ENCODE measurements at places on chromosomes 11 and 22.

GRCh38 chr11:23311986-23312940 lies 452.0 kb upstream of the CCDC179 start:
- no peak overlapping the region for H3K27ac ChIP-seq
- H3K4me3 ChIP-seq = no peak overlapping the region

DNA sequence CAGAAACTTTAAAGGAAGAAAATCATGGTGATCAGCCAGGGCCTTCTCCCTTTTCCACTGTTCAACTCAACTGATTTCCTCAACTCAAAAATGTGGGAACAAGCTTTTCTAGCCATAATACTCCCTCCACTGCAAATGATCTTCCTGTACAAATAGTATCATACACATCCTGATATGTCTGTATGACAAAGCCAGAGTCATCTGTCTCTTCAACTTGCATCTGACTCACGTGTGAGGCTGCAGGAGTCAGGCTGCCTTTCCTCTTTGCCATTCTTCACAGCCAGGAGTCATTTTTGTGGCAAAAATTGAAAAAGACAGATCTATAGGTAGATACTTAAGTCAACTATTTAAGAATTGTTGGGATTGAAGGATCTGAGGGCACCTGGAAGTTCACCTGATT lies 13.3 kb downstream of the PATZ1 start:
- no peaks in the 10 kb centered on the region for H3K4me1 ChIP-seq
- no peaks in the 10 kb centered on the region for H3K36me3 ChIP-seq
- no peak for DNase-seq
- no peaks in the 10 kb centered on the region for H3K27me3 ChIP-seq

- H3K4me1 ChIP-seq = no peaks in the 10 kb centered on the region
- no peak for DNase-seq
- peaks cover 9% of the 10 kb centered on the region for H3K27me3 ChIP-seq
- no peaks in the 10 kb centered on the region for H3K36me3 ChIP-seq
- no peak overlapping the region for H3K27ac ChIP-seq
- H3K4me3 ChIP-seq = no peak overlapping the region
These were observed 22.4 kb downstream of the VWCE start for GRCh38 chr11:61272731-61273130.

DNA sequence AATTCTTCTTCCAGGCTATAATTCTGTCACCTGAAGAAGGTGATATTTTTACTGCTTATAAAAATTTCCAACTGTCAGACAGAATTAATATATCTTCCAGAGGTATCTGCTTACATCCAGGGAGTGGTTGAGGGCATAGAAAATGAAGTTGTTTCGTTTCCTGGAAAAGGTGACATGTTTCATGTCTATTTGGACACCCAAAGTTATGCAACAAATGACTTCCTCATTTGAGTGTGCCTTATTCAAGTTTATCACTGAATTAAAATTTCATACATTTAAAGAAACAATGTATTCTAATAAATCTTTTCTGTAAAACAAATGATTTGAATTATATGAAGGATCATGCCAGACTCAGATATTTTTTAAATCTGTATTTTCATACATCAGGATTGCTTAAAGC lies 8.5 kb upstream of the GRAMD1B start:
- no peak overlapping the region for H3K27ac ChIP-seq
- no peaks in the 10 kb centered on the region for H3K4me1 ChIP-seq

DNA sequence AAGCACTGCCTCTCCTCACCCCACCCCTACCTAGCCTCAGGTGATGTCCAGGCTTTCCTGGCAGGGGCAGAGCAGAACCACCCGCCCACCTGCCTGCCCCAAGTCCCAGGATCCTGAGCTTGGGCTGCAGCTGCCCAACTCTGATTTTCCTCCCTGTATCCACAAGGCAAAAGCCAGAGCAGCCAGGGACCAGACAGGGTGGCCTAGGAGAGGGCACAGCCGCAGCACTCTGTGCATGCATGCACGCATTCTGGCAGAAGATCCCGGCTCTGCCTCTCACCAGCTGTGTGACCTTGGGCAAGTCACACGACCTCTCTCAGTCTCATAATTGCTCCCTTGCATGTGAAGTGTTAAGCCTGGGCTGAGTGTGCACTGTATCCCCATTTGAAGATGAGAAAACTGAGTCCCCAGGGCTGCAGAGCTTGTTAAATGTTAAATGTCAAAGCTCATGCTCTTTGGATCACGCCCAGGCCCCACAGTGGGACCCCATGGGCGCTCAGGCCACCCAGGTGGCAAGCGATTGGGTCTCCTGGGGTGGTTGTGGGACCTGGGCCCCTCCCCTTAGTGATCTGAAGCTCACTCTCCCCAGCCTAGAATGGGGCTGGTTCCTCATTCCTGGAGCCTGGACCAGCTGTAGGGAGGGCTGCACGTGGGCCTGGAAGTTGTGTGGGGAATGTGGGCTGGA lies 2.8 kb upstream of the CARNS1 start:
- H3K27me3 ChIP-seq = peaks cover 6% of the 10 kb centered on the region
- peaks cover 19% of the 10 kb centered on the region for H3K4me1 ChIP-seq
- H3K27ac ChIP-seq = no peak overlapping the region
- no peak for DNase-seq
- H3K4me3 ChIP-seq = no peak overlapping the region
- no peaks in the 10 kb centered on the region for H3K36me3 ChIP-seq

DNA sequence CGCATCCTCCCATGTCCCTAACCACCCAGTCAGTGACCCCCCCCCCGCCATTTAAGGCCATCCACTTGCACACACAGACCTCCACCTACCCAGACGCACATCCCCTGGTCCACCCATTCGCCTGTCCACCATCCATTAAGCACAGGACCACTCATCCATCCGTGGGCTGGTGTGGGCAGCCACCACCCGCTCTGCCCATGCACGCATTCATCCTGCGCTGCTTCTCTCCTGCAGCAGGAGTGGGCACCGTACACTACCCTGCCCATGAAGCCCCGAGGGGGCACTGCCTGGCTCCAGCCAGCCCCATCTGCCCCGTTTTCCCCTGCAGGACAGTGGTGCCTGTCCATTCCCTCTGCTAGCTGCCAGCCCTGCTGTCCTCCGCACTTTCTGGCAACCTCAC lies 3.9 kb upstream of the SLC16A8 start:
- no peak overlapping the region for H3K4me3 ChIP-seq
- H3K4me1 ChIP-seq = no peaks in the 10 kb centered on the region
- no peak overlapping the region for H3K27ac ChIP-seq
- no peaks in the 10 kb centered on the region for H3K36me3 ChIP-seq

- no peak overlapping the region for H3K4me3 ChIP-seq
- no peaks in the 10 kb centered on the region for H3K36me3 ChIP-seq
- DNase-seq = no peak
These were observed 21.5 kb upstream of the PARVG start for GRCh38 chr22:44159221-44159620.

DNA sequence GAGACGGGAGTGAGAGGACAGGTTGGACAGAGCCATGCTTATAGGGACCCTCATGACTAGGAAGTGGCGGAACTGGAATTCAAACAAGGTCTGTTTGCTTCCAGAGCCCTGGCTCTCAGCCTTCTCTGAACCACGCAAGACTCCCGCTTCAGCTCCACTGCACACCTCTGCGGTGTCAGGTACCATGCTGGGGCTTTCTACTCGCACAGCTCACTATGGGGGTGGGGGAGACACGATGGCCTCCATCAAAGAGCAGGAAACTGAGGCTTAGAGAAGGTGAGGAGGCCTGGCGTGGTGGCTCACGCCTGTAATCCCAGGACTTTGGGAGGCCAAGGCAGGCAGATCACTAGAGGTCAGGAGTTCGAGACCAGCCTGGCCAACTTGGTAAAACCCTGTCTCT lies 14.2 kb downstream of the SUN2 start:
- no peaks in the 10 kb centered on the region for H3K27me3 ChIP-seq
- DNase-seq = no peak
- H3K36me3 ChIP-seq = peaks cover 34% of the 10 kb centered on the region
- H3K27ac ChIP-seq = no peak overlapping the region
- H3K4me3 ChIP-seq = no peak overlapping the region
- H3K4me1 ChIP-seq = no peaks in the 10 kb centered on the region

DNA sequence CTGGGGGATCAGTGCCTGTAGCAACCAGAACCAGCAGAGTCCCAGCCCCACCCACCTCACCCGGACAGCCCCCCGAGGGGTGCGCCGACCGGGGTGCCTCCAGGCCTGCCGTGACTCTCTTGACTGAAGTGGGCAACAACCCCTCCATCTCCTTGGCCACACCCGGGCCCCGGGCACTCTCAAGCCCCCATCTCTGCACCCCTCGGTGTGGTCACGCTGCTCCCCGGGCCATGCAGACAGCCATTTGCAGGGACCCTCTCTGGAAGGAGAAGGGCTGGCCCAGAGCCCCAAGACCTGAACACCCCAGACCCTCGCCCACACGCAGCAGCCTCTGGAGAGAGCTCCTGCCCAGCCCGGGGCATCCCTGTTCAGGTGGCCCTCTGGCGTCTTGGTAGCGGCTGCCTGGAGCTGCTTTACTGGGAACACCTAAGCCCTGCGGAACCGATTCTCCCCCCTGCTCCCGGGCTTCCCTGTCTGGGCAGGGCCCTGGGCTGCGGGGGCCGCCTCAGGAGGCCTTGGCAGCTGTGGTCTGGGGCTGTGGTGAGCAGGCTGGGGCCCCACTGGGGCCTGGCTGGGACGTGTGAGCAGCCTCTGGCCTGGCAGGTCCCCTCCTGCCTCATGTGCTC lies 84.9 kb downstream of the WNT7B start:
- peaks cover 53% of the 10 kb centered on the region for H3K27me3 ChIP-seq
- H3K4me1 ChIP-seq = peaks cover 11% of the 10 kb centered on the region
- H3K4me3 ChIP-seq = no peak overlapping the region
- no peak overlapping the region for H3K27ac ChIP-seq
- no peaks in the 10 kb centered on the region for H3K36me3 ChIP-seq

DNA sequence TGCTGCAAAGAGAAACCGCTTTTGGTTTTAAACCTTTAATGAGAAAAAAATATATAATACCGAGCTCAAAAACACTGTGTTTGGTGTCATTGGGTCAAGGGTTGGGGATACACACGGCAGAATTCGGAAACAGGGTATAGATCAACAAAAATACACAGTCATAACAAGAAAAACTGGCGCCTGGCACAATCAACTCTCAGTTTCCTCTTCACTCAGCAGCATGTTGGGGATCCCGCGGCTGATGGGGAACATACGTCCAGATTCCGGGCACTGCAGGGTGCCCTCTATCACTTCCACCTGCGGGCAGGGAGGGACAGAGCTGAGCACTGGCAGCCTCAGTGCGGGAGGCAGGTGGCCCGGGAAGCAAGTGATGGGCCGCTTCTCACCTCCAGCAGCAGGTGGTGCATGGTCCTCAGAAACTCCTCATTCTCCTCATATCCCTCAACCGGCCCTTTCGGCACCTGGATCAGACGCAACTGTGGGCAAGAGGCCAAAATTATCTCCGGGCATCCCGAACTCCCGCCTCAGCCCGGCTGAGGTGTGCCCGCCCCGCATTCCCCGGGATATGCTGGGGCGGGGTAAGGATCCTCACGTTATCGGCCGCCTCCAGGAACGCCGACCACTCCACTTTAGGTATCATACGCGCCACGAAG lies 561 bp downstream of the TRMT112 start:
- peak; percentile 74 for DNase-seq
- peaks cover 6% of the 10 kb centered on the region for H3K4me1 ChIP-seq
- H3K4me3 ChIP-seq = peak overlapping the region; percentile 78
- H3K27me3 ChIP-seq = no peaks in the 10 kb centered on the region
- no peaks in the 10 kb centered on the region for H3K36me3 ChIP-seq

DNA sequence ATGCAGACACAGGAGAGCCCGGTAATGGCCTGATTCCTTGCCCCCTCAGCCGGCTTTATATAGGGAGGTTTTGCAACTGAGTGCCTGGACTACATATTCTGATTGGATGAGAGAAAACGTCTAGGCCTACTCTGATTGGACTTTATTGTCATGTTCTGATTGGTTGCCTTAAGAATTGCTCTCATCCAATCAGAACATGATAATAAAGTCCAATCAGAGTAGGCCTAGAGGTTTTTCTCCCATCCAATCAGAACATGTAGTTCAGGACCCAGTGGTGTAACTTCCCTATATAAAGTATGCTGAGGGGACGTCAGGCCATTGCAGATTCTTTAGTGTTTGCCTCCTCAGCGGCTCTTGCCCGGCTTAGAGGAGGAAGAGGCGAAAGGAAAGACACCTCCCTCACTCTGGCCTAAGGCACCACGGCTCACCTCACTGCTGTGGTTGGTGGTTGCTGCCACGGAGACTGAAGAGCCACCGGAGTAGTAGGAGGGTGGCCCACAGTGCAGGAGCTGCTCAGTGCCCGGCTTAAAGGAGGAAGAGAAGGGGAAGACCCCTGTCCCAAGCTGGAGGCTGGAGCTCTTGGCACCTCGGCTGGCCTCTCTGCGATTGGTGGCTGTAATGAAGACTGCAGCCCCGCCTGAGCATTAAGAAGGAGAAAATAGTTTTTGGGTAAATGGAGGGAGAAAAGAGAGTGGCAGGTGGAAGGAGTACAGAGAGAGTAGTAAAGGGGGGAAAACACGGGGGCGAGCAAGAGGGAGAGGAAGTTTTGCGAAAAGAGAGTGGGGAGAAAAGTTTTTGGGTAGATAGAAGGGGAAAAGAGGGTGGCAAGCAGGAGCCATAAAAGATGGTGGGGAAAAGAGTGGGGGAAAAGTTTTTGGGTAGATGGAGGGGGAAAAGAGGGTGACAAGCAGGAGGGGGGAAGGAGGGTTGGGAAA lies 116.7 kb upstream of the SERPIND1 start:
- peaks cover 32% of the 10 kb centered on the region for H3K27me3 ChIP-seq
- no peak overlapping the region for H3K4me3 ChIP-seq
- H3K27ac ChIP-seq = no peak overlapping the region
- peak; percentile 10 for DNase-seq
- no peaks in the 10 kb centered on the region for H3K4me1 ChIP-seq

GRCh38 chr11:35218956-35219355 lies 80.0 kb downstream of the CD44 start:
- no peaks in the 10 kb centered on the region for H3K27me3 ChIP-seq
- peaks cover 21% of the 10 kb centered on the region for H3K36me3 ChIP-seq
- no peak overlapping the region for H3K4me3 ChIP-seq
- no peak overlapping the region for H3K27ac ChIP-seq
- DNase-seq = no peak
- no peaks in the 10 kb centered on the region for H3K4me1 ChIP-seq

DNA sequence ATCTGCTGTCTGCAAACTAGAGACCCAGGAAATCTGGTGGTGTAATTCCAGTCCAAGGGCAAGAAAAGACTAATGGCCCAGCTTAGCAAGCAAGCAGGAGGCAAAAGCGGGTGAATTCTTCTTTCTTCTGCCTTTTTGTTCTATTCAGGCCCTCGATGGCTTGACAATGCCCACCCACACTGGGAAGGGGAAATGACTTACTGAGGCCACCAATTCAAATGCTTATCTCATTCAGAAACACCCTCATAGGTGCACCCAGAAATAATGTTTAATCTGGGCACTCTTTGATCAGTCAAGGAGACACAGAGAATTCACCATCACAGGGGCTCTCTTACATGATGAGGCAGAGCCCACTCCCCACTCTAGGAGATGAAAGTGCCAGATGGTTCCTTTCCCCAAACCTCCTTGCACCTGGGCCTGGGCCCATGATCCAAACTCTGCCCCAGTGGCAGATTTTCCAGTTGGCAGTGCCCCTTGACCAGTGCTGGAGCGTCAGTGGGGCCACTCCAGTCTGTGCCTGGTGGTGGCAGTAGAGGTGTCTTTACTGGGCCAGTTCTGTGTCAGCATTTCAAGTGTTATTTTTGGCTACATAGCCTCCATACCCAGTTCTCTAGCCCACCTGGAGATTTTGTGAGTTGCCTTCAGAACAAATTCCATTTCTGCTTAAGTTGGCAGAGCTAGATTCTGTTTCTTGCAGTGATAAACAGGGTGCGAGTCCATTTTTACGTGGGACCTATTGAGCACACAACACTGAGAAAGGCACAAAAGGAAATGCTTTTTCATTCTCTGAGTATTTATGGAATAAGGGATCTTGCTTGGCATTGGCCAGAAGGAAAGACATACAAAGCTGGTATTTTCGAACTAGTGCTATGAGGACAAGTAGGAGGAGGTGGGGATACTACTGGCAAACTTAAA lies 7.5 kb downstream of the ELMOD1 start:
- H3K27me3 ChIP-seq = no peaks in the 10 kb centered on the region
- H3K4me1 ChIP-seq = peaks cover 10% of the 10 kb centered on the region
- H3K4me3 ChIP-seq = no peak overlapping the region
